ENCODE measurements at places on chromosomes 6 and 20. TPM values are rescaled to one million over a fixed set of nuclear protein-coding genes. Genes with fewer than 3 reads are reported as not detected.

Gene DHX35
- polyA plus RNA-seq, result 17.4 TPM

Gene HRH3
- polyA plus RNA-seq, result not detected

Gene PPP2R5D
- polyA plus RNA-seq, result 60.3 TPM

Gene BPIFB2
- not detected for polyA plus RNA-seq

Gene SIRPD
- polyA plus RNA-seq, result not detected

Gene RHAG
- 1.8 TPM for polyA plus RNA-seq

Gene FOXF2
- polyA plus RNA-seq, result 56.7 TPM

Gene PCSK2
- 0.23 TPM for polyA plus RNA-seq

Gene TMEM14C
- polyA plus RNA-seq, result 140 TPM

Gene CLIC1
- 272 TPM for polyA plus RNA-seq

Gene CFAP61
- 1.5 TPM for polyA plus RNA-seq

Gene CCM2L
- polyA plus RNA-seq, result 14.2 TPM
